ENCODE measurements at places on chromosomes 1 and 21.

DNA sequence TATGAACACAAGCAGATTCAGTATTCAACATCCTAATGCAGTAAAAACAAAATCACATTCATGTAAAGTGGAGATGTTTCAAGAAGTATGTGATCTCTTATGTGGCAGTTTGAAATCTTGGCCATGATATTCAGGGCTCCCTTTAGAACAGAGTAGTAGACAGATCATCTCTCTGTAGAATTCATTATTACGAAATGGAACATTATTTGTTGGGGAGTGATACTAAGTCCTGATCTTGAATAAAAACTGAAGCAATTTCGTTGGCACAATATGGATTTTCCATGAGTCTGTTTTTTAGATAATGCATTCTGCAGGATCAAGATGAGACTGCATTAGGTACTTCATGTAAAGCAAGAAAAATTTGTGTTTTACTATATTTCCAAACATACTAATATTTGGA lies 264.4 kb upstream of the NRIP1 start:
- no peak for DNase-seq

GRCh38 chr1:177586429-177586828 lies 383.4 kb downstream of the SEC16B start:
- DNase-seq: no peak

DNA sequence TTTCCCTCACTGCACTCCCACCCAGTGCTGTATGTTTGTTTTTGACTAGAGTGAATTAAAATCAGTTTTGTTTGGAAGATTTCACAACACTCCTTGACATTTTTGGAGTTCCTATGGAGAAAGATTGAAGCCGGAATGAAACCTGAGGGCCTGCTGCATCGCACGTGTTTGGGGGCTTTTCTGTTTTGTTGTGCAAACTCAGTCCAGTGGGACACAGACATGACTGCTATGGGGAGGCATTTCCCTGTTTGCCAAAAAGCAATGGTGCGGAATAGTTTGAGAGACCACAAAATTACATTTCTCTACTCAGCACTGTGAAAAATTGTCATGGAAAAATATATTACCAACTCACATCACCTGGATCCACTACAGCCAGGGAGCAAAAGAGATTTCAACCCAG lies 43.8 kb upstream of the KCNE2 start:
- DNase-seq: no peak

DNA sequence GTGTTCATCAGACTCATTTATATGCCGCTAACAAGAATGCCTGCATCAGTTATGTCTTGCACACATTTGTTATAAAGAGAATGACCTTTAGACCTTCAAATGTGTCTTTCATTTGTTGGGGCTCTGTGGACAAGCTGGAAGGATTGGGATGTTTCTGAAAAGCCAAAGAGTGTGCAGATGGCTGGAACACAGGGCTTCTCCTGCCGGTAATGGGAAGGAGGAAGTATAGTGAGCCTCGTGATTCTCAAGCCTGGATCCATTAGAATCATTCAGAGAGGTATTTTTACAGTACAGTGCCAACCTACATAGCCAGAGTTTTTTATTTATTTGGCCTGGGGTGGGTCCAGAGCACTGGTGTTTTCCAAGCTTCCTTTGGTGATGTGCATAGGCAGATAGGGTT lies 40.6 kb upstream of the ATP1A1 start:
- no peak for DNase-seq

DNA sequence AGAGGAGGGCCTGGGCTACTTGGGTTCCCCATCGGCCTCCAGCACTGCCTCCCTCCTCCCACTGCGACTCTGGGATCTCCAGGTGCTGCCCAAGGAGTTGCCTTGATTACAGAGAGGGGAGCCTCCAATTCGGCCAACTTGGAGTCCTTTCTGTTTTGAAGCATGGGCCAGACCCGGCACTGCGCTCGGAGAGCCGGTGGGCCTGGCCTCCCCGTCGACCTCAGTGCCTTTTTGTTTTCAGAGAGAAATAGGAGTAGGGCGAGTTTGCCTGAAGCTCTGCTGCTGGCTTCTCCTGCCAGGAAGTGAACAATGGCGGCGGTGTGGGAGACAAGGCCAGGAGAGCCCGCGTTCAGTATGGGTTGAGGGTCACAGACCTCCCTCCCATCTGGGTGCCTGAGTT lies 24.4 kb downstream of the EIF2D start:
- DNase-seq: no peak

- no peak for DNase-seq
These were observed 101.5 kb downstream of the WDR4 start for GRCh38 chr21:42777757-42778344.

DNA sequence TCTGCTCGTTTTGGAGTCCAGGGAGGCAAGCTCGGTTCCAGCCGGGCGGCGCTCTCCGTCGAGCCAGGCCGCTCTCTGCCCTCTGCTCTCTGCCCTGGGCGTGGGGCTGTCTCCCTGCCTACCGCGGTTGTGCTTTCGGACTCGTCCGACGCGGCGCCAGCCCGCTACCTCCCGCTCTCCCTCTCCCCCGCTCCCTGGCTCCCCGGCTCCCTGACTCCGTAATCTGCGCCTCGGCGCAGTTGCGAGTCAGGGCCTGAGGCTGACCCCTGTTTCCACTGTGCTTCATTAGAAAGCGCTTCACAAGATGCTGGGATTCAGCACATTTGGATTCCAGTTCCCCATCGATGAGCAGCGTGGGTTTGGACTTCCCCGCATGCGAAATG lies 2.2 kb downstream of the SOX13 start:
- DNase-seq: no peak

DNA sequence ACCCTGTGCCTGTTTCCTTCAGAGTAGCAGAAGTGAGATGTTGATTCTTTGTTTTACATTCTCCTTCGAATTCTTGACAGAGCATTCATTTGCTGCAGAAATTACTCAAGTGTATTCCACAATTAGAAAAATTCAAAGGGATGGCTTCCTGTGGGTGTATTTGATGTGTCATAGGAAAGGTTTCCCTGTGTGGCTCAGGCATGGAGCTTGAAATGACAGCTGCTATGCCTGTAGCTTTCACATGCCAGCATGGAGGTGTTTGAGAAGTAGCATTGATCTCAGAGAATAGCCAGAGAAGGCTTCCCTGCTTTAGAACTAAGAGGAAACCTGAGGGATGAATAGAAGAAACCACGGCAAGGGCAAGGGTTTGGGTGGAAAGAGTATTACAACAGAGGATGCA lies 317.2 kb upstream of the DEPDC1 start:
- DNase-seq: no peak

GRCh38 chr1:182332261-182333060 lies 59.1 kb downstream of the GLUL start:
- DNase-seq: no peak

- DNase-seq: no peak
These were observed 9.2 kb upstream of the C1orf141 start for GRCh38 chr1:67143966-67144365.

DNA sequence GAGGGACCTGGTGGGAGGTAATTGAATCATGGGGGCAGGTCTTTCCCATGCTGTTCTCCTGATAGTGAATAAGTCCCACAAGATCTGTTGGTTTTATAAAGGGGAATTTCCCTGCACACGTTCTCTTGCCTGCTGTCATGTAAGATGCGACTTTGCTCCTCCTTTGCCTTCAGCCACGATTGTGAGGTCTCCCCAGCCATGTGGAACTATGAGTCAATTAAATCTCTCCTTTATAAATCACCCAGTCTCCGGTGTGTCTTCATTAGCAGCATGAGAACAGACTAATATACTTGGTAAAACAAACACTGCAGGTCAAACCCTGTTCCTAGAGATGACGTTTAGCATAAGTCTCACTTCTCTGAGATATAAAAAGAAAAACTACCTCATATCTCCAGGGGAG lies 148.3 kb downstream of the MATN1 start:
- no peak for DNase-seq

GRCh38 chr1:39488012-39488545 lies 3.4 kb upstream of the BMP8A start:
- DNase-seq: peak; percentile 49

- DNase-seq: no peak
These were observed 212.4 kb upstream of the USP24 start for GRCh38 chr1:55427606-55428005.

DNA sequence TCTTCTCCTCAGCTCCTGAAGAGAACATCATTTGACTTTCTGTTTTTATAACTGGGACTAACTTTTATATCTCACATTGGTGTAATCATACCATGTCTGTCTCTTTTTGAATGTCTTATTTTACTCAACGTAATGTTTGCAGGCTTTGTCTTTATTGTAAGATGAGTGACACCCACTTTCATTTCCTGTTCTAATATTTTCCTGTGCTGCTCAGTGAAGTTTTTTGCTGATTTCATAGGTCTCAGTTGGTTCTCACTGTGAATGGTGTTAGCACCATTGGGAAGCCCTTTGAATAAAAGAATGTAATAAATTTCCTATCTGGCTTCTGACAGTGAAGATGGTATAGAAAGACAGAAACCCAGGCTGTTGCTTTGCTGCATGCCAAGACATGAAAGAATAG lies 84.0 kb downstream of the RAVER2 start:
- no peak for DNase-seq

- no peak for DNase-seq
These were observed 11.4 kb upstream of the SLAMF1 start for GRCh38 chr1:160658162-160658813.

DNA sequence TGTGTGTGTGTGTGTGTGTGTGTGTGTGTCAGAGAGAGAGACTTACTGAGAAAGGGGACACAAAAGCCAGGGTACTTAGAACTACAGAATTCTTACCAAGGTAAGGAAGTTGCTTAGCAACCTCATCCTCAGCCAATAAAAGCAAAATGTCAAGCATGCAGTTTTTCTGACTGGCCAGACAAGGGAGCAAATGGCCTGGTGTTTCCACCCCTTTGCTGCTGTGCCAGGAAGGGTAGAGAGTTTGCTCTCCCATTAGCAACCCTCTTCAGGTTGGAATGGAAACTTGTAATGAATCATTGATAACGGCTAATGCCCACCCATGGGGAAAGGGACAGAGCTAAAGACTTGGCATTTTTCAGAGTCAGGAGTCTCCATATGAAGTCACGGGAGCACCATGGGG lies 10.6 kb downstream of the RXRG start:
- DNase-seq: no peak

DNA sequence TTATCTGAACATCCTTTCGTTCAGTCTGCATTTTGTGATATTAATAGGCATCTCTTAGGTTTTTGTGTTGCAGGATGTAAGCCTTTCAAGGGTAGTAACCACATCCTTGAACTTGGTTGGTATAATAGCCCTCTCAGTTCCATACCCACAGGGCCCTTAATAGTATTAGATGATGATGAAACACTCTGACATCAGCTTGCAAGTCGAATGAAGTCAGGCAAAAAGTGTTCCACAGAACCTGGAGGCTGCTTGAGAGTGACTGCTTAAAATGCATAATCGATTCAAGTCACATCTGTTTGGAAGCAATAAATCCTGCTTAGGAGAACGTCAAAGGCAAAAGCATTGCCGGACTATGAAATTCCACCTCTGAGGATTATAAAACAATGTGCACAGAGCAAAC lies 415.6 kb upstream of the KAZN start:
- DNase-seq: no peak

- DNase-seq: no peak
These were observed 38.4 kb upstream of the RBM34 start for GRCh38 chr1:235199441-235199840.

DNA sequence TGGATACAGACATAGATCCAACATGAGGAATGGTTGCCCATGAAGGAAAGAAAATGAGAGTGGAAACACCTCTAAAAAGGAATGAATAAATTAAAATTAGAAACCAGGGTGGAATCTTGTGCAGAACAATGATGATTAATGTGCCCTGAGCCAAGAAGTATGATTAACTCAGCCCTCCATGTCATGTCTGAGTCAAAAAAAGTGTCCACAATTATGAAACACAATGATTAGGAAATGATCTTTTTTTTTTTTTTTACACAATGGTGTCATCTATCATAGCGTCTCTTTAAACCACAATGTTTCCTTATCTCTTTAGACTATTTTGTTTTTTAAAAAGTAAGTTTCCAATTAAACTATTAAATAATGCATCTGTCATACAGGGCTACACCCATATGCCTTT lies 78.9 kb upstream of the RAB4A start:
- no peak for DNase-seq

DNA sequence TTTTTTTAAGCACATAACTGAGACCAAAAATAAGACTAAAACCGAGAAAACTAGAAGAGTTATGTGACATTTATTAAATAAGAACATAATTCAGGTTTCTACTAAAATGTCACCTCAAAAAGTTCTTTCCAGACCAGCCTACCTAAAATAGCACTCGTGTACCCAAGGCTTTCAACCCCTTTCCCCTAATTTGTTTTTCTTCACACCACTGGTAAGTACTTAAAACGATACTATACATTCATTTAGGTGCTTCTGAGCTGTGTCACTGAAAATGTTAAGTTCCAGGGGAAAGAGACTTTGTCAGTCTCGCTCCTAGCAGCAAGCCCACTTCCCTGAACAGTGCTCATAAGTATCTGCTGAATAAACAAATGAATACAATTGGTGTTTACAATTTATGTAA lies 6.8 kb downstream of the RRAGC start:
- no peak for DNase-seq

DNA sequence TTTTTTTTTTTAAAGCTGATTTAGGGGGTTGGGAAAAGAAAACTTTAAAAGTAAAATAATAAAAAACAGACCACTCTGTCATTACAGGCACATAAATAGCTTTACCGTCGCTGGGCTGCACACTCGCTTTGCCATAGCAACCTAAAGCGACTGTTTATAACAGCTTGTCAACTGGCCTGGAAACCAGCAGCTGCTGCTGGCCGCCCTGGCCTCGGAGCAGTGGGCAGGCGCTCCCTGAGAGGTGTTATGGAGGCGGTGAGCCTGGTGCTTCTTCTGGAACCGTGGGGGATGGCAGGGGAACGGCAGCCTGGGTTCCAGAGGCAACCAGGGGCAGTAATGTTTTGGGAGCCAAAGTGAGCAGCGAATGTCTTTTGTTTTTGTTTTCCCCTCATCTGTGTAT lies 45.7 kb downstream of the ATP2B4 start:
- DNase-seq: no peak

GRCh38 chr1:242128951-242129502 lies 130.1 kb upstream of the MAP1LC3C start:
- no peak for DNase-seq

DNA sequence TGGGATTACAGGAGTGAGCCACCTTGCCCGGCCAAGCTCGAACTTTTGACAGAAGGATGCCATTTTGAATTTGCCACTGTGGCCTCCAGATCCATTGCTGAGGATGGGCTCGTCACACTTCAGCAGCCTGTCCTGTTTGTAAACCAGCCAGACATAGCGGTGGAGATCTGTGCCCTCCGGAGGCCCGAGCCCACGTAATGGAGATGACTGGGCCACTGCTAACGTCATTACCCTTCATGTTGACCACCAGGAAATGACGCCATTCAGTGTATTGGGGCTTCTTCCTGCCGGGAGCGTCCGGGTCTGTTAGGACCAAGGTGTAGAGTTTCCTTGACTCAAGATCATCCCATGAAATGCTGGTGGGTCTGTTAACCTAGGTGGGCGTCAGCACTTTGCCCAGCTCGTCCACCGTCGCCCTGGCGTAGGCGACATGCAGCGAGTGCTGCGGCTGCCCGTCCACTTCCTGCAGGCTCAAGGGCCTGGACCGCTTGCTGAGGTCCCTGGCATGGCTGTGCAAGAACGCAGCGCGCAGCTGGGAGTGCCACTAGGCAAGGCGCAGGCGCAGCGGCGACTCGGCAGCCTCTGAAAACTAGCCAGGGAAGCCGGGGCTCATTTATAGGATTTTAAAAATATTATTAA lies 40.8 kb downstream of the PTPRC start:
- no peak for DNase-seq

Data from lower leg skin (tissue), 4 donors.